ENCODE measurements at places on chromosomes 16 and 17. TPM values are rescaled to one million over a fixed set of nuclear protein-coding genes. Genes with fewer than 3 reads are reported as not detected.

DNA sequence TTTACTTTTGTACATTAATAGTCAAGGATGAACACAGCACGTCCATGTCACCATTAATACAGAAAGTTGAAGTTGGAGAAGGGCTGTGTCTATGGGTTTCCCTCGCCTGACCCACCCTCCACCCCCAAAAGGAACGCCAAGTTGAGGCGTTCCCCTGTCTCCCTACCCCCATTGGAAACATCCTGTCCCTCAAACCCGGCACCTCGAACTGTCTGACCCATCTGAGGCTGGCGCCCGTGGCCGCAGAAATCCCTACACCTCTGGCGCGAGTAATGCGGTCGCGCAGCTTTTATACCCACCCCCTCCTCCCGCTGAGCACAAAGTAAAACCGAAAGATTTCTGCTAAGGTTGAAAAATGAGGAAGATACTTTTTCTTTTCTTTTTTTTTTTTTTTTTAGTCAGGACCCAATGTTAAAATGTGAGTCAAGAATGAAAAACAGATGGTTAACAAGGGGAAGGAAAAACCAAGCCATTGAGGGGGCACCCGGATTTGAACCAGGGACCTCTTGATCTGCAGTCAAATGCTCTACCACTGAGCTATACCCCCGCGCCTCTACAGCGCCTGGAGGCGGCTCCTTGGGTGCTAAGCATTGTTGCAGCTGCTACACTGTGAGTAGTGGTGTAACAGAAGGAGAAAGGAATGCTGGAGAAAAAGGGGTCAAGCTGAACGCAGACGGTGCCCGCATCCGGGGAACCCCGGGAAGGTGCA, 887 bp upstream of the LASP1 start:
- peak; percentile 53 for ATAC-seq

GRCh38 chr16:62548095-62548494, 511.9 kb upstream of the CDH8 start:
- no peak for ATAC-seq

DHRS7C gene
- total RNA-seq: not detected

GRCh38 chr16:50708373-50709060, 15.1 kb downstream of the NOD2 start:
- no peak for ATAC-seq

- no peak for ATAC-seq
These were observed 11.2 kb downstream of the CYBC1 start for GRCh38 chr17:82439194-82439828.

AGRP gene
- not detected for total RNA-seq

GRCh38 chr16:58249388-58249779, 45.4 kb downstream of the PRSS54 start:
- ATAC-seq: peak; percentile 13

Measured in motor neuron (in vitro differentiated cells).